ENCODE measurements at places on chromosomes 16 and 17.

GRCh38 chr17:39082482-39082881 is 69.0 kb downstream of the PLXDC1 start:
- no peak for DNase-seq

DNA sequence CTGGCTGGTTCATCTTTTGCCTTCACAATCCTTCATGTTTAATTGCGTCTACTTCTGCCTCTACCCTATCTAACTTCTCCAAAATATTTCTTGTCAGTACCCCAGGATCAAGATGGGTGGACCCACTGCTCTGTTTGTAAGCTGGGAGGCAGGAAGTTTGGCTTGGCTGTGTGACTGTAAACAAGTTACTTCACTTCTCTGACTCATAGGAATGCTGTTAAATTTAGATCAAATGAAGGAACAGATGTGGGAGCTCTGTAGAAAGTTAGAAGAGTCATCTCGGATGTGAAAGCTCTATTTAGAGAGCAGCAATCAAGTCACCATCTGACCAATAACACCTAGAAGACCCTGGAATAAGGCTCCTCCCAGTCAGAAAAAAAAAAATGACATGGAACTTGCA is 55.2 kb upstream of the MRTFB start:
- no peak for DNase-seq

DNA sequence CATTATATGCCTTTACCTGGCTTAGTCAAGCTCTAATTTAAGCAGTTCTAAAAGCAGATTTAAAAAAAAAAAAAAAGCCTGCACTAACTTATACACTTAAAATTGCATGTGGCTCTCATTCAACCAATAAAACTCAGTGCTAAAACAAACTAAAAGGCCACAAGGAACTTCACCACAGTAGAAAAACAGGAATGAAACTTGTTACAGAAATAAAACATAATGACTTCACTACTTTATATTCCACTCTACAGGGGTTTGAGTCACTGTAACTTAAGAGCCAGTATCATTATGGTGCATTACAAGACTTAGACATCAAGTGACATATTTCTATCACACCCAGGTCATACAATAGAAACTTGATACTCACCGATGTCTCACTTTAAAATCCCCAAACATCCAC is 11.1 kb downstream of the CA10 start:
- DNase-seq, result no peak

DNA sequence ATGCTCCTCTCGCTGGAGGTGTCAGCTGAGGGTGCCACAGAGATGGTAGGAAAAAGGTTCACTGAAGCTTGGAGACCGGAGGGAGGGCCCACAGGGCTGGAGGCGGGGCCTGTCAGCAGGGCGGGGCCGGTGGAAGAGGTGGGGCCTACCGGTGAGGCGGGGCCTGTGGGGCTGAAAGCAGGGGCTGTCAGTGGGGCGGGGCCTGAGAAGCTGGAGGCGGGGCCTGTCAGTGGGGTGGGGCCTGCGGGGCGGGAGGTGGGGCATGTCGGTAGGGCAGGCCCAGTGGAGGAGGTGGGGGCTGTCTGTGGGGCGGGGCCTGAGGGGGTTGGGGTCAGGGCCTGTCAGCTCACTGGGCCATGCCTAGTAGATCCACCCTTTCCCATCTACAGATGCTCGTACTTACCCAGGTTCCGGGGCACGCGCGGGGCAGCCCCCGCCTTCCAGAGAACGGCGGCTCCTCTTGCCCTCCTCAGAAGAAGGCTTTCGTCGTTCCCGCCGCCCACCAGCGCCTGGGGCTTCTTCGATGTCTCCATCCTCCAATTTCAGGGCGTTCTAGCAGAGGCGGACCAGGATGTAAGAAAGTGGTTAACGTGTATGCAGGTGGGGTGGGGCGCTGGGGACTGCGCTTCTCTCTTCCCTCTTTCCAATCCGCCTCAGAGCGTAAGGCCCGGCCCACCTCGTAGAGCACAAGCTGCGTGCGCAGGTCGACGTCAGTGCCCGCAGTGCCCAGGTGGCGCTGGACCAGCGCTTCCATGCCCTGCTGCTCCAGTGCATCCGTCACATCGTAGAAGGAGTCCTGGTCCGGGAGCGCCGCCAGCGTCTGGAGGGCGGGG is 9.8 kb downstream of the TMEM208 start:
- DNase-seq, result no peak

GRCh38 chr16:54780266-54780665 is 150.4 kb upstream of the IRX5 start:
- no peak for DNase-seq

DNA sequence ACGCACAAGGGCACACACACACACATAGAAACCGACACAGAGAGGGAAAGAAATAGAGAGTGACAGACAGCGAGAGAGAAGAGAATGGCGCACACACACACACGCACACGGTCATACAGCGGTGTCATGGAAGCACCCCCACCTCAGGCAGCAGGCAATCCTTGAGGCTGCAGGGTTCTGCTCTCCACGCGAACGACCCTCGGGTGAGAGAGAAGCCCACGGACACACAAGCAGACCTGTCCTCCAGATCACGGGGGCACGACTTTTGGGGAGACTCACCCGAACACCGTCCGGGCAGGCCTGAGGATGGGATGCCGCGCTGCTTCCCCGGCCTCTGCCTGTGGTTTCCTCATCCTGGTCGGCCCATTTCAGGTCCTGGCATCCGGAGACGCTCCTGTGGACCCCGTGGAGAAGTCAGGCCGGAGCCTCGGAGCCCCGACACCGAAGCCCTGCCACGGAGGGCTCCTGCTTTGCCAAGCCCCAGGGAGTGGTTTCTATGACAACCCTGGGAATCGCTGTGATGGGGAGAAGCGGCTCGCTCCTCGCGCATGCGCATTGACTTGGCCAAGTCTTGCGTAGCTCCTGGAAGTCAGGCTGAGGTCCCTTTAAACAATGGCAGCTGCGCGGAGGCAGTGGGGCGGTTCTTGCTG is 118.2 kb upstream of the KCNJ18 start:
- DNase-seq, result peak; percentile 89

DNA sequence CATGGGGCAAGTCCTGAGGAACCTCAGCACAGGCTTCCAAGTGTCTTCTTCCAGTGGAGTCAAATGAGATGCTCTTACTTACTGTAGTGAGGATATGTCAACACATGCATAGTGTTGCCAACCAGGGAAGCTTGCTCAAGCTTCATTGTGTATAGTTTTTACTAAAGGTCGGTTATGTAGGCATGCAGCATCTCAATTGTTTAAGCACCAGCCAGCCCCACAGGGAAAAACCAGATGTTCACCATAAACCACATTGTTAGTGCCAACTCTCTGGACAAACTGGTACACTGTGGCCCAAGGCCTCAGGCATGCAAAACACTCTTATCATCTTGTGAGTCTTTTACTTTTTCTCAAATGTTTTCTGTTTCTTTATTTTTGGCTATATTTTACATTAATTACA is 152.1 kb downstream of the PHKB start:
- DNase-seq, result no peak

- peak; percentile 70 for DNase-seq
Observed at GRCh38 chr16:4682616-4683254, 10.6 kb upstream of the NUDT16L1 start.

GRCh38 chr16:27515874-27516353 is 33.8 kb downstream of the GTF3C1 start:
- no peak for DNase-seq

DNA sequence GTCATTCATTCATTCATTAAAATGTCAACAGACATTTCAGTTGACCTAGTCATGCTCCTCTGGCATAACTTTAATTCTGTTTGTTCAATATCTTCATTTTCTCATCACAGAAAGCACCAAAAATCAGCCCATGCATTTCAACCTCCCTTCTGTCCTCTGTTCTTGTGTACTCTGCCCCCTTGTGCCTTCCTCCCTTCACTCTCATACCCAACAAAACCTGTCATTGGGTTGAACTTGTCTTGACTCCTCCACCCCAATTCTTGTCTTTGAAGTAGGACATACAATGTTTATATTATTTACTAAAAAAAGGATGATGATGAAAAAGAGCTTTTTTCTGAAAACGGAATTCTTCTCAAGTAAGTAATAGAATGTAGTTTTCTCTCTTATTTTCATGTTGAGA is 43.8 kb downstream of the COX10 start:
- no peak for DNase-seq

DNA sequence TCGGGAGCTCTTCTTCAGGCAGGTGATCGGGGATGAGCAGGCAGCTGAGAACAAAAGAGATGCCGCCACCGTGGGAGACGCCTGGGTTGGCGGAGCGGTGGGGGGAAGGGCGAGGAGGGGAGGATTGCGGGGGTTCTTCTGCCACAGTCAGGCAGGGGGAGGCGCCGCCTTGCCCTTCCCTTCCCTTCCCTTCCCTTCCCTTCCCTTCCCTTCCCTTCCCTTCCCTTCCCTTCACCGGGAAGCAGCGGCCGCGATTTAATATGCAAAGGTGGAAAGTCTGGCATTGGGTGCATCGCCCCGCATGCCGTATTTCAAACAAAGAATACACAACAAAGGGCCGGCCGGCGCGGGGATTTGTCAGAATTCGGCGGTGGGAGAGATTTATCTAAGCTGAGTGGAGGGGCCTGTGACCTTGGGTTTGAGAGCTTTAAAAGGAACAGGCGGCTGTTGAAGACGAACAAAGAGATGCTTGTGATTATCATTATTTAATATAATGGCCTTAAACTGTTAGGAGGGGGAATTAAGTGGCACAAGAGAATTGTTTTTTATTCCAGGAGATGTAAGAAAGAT is 262.3 kb upstream of the TNRC6C start:
- DNase-seq, result no peak

DNA sequence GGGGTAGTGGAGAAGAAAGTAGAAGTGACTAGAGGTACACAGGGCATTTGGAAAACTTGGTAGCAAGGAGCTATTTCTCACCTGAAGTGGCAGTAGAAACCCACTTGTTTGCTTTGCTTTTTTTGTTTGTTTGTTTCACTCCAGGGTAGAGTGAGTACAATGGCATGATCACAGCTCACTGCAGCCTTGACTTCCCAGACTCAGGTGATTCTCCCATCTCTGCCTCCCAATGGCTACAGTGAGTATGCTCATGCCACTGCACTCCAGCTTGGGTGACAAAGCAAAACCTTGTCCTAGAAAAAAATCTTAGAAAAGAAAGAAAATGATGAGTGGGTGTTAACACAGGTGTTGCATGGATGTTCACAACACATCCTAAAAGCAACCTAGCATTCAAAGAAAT is 40.4 kb downstream of the SCNN1G start:
- DNase-seq, result no peak

GRCh38 chr16:69526831-69527655 is 38.7 kb upstream of the NFAT5 start:
- no peak for DNase-seq
